ENCODE measurements at places on chromosomes 1 and 21.

DNA sequence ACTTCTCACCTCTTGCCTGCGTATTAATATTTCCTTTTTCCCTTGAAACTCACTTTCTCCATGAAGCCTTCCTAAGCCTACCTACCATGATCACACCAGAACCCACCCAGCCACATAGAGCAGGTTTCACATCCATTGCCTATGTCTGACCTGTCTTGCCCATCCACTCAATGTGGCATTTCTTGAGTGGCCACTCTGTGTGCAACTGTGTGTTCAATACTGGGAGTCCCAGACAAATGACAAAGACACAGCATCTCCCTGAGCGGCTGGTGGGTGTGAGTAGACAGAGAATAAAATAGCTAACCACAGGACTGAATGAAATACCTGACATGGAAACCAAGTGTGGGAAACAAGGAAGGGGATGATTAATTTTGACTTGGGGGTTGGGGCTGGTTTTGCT, 3.1 kb downstream of the PTGFRN start:
- DNase-seq = no peak

DNA sequence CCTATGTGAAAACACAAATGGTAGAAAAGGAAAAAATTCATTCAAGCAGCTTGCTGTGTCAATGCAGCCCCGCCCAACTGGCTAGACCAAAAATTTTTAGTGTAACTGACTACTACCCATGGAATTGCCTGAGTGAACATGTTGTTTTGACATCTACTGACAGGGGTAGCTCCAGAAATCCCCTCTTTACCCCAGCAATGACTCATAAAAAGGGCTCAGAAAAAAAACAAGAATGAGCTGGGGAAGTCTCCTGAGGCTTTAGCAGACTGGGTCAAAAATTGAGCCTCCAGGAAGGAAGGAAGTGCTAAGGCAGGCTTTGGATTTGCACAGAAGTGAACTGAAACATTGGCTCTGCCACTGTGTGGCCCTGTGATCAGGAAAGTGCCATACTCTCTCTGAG, 24.4 kb upstream of the FGGY start:
- peak; percentile 55 for DNase-seq

GRCh38 chr1:92804721-92805201, 19.9 kb upstream of the EVI5 start:
- peak; percentile 41 for DNase-seq

- DNase-seq = no peak
These were observed 719.4 kb upstream of the PTBP2 start for GRCh38 chr1:96002201-96002600.

GRCh38 chr1:158017800-158018595, 24.6 kb downstream of the KIRREL1 start:
- no peak for DNase-seq

GRCh38 chr1:997713-997992, 2.2 kb downstream of the HES4 start:
- DNase-seq = no peak

- no peak for DNase-seq
These were observed 6.7 kb downstream of the CHI3L2 start for GRCh38 chr1:111234258-111234657.

- peak; percentile 54 for DNase-seq
These were observed 611 bp upstream of the PIK3C2B start for GRCh38 chr1:204495078-204495753.

DNA sequence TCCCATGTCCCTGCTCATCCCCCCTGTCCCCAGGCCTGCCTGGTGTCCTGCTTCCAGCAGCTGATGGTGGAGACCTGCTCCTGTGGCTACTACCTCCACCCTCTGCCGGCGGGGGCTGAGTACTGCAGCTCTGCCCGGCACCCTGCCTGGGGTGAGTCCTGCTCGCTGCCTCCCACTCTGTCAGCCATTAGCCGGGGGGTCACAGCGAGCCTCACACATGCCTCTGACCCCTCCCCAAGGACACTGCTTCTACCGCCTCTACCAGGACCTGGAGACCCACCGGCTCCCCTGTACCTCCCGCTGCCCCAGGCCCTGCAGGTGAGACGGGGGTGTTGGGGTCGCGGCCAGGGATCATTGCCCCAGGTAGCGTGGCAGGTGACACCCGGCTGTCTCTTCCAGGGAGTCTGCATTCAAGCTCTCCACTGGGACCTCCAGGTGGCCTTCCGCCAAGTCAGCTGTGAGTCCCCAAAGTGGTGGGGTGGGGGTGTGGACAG, 10.0 kb downstream of the SCNN1D start:
- DNase-seq = peak; percentile 78

GRCh38 chr1:33985656-33986055, 121.8 kb downstream of the HMGB4 start:
- DNase-seq = no peak

- no peak for DNase-seq
These were observed 397.6 kb downstream of the PLA2G4A start for GRCh38 chr1:187226396-187226795.

GRCh38 chr21:38918607-38919346, 113.0 kb downstream of the ETS2 start:
- DNase-seq = no peak

- peak; percentile 57 for DNase-seq
These were observed 15.3 kb downstream of the ZBTB7B start for GRCh38 chr1:155017946-155018316.

DNA sequence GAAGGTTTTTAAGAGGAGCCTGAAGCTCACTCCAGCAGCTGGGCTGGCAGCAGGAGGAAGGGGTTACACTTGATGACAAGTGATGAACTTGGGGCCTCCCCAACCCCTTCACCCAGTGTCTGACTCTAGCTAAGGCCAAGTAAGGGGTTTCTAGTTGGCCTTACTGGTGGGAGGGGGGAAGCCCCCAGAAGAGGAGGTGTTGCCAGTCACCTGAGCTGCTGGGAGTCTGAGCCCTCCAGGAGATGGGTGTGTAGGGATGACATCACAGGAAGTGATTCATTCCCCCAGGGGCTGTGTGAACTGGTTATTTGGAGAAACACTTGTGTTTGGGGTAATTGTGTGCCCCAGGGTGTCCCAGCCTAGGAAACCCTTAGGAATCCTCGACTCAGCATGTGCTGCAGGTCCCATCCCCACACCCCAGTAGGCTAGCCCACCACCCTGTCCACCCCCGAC, 3.1 kb downstream of the PADI1 start:
- peak; percentile 81 for DNase-seq

DNA sequence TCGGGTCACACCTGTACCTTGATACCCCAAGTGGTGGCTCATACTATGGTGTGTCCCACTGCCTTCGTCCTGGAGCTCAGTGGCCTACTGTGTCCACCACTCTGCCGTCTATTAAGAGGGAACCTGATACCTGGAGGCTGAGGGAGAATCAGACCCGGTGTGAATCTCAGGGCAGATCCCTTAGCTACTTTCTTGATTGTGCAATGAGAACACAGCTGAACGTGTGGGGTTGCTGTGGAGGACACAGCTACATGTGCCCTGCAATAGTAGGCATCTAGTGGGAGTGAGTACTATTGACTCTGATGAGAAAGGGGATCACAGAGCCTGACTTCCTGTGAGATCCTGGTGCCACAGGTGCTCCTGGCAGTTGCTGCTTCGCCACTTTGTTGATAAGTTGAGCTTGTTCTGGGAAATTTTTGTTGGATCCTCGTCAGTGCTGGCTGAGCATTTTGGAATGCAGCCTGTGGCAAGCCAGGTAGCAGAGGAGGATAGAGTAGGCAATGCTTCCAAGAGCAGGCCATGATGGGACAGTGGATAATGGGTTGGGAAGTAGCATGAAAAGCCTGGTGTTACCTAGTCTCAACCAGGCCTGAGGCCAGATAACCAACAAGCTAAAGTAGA, 28.2 kb upstream of the MPZL1 start:
- no peak for DNase-seq

DNA sequence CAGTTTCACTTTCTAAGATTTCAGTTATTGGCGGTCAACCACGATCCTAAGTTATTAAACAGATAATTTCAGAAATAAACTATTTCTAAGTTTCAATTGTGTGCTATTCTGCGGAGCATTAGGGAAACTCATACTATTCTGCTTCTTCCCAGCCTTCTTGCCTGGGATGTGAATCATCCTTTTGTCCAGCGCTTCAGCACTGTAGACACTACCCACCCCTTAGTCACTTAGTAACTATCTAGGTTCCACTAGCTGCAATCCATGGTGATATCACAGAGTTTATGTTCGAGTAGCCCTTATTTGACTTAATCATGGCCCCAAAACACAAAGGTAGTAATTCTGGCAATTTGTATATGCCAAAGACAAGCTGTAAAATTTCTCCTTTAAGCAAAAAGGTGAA, 279.9 kb upstream of the ADAMTS5 start:
- no peak for DNase-seq

DNA sequence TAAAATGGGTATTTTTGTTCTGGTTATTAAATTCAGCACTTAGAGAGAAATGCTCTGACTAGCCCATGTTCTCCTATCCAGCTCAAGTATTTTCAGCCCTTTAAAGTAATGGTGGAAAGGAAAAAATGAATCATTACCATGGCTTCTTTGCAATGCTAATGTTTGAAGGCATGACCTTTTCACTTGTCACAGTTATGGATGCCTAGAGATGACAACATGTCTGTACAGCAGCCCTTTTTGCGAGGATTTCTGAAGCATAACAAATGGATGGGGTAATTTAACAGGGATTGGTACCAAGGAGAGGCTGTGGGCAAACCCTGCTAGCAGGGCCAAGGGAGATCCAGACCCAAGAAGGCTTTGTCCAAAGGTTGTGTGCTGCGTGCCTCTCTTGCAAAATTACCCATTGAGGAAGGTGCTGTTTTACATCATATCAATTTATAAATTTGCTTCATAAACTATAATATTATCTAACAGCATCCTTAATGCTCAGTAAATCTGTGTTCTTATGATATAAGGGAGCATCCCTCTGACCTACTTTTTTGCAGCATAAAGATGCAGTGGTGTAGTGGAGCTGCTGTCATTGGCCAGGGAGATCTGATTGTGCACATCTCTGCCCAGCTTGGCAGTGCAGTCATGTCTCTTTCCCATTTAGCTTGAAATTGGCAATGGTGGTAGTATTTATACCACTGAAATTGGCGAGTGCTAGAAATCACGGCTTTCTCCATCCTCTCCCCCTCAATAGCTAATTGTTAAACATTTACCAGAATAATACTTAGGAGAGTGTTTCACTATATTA, 327.1 kb downstream of the PCP4 start:
- no peak for DNase-seq

DNA sequence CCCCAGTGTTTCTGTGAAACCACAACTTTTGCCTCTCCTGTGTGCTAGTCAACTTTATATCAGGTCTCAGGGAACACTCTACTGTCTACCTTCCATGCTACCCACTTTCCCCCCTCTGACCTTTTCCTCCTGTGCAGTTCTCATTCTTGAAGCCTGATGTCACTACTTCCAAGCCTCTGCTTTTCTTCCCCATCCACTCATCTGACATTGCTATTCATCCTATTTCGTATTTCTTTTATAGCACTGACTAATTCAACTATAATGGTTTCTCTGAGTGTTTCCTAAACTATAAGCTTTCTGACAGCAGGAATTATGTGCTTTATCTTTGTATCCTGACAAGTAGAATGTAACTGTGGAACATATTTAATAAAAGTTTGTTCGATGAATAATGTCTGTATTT, 18.2 kb upstream of the DPH5 start:
- DNase-seq = no peak

DNA sequence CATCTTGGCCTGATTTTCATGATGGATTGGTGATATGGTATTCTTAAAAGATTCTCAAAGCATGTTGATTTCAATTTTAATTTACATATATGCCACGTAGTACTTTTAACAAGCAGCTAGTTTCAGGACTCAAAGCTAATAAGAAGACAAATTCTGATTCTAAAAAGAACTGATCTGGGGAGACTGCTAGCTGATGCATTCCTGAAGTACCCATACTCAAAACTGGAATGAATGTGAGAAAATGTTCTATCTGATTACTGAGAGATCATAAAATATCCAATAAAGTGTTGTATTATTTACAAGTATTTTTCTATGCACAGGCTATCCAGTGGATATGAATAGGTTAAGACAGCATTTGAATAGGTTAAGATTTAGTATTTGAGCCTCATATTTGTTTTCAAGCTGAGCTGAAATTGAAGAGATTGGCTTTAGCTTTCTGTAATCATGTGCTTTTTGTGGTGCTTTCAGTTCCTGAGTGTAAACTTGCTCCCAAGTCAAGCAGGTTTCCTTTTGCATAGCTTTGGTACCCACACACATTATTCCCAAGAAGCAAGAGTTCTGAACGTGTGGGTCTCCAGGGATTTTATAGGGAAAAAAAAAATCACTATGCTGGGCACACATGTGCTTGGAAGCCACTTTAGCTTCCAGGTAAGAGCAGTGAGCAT, 114.1 kb downstream of the VPS13D start:
- peak; percentile 19 for DNase-seq

DNA sequence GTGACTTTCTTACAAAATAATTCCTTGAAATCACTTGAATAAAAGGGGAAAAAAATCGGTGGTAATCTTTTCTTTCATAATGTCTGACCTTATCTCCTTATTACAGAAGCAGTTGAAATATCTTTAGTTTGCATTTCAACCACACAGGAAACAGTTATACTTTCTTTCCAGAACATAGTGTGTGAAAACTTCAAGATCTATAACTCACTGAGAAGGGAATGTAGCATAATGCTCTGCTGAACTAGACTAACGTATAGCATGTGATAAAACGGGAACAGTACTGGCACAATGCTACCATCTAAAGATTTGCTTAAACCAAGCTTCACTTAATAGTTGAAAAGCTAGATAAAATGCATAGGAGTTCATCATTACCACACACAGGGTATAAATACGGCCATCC, 45.0 kb downstream of the VAV3 start:
- no peak for DNase-seq

GRCh38 chr1:67682659-67683197, 2.3 kb upstream of the GADD45A start:
- DNase-seq = no peak

- DNase-seq = no peak
These were observed 97.6 kb downstream of the PPIAL4G start for GRCh38 chr1:148385371-148386030.

GRCh38 chr1:186615332-186615731, 64.9 kb downstream of the PTGS2 start:
- no peak for DNase-seq

DNA sequence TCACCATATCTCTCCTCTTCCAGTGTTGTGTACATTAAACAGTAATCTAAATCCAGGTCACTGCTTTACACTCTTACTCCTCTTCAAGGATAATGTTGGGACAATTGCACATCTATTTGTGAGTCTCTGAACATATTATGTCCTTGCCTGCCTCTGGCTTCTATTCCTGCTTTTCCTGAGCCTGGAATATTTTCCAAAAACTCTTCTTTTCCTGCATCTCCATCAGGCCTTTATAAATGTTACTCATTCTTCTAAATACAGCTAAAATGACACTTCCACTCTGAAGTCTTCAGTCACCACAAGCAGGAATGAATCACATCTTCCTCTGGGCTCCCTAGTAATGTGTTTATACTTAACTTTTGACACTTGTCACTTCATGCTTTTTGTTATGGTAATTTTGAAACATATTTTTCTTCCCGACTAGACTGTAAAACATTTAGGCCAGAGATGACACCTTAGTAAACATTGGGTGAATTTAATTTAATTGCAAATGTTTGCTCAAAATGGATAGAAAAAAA, 396.0 kb downstream of the LRRIQ3 start:
- DNase-seq = no peak
